ENCODE measurements at places on chromosomes 13 and 19.
A peak's percentile ranks its signal among the peaks of the same experiment; 100 is the strongest.

DNA sequence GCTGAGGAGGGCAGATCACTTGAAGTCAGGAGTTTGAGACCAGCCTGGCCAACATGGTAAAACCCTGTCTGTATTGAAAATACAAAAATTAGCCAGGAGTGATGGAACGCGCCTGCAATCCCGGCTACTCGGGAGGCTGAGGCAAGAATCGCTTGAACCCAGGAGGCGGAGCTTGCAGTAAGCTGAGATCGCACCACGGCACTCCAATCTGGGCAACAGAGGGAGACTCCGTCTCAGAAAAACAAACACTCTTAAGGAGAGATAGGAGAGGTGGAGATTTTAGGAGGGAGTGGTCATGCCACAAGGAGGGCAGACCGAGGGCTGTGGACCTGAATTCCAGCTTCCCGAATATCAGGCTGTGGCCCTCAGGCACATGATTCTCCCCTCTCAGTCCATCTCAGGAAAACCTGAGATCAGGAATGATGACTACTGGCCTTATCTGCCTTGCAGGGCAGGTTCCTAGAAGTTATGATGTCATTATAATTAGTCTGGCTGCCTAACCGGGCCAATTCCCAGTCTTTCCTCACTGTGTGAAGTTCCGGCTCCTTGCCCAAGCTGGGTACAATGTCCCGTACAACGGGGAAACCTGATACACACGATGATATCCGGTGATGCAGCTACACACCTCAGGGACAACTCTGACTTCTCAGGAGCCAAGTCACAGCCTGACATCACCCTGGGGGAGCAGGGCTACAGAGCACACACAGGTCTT, 2.5 kb downstream of the SLC35E1 start:
- DNase-seq = no peak

DNA sequence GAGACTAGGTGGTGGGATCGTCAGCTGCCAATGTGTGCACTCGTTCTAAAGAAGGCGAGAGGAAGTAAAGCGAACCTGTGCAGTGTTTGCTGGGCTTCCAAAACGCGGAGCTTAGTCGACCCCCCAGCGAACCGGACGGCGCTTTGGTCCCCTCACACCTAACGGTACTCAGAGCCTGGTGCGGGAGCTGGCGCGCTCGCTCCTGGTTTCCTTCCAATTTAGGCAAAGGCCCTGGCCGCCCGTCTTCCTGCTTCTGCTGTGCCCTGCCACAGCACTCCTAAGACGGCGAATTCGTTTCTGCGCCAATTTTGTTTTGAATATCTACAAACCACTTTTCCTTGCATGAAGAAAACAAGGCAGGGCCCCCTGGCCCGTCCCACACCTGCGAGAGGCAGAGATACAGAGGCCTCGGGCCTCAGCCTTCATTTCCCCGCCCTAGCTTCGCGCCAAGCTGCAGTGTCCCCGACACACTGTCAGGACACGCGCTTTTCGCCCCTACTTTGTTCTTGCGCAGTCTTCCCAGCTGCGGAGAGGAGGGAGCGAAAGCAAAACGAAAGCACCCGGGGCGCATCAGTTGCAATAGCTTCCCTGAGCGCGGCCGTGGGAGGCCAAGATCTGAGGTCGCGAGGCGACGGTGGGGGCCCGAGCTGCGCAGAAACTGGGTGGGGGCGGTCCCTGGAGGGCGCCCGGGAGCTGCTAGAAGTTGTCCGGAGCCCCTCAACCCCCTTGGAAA, 111.9 kb downstream of the KCNRG start:
- peak; percentile 51 for DNase-seq

DNA sequence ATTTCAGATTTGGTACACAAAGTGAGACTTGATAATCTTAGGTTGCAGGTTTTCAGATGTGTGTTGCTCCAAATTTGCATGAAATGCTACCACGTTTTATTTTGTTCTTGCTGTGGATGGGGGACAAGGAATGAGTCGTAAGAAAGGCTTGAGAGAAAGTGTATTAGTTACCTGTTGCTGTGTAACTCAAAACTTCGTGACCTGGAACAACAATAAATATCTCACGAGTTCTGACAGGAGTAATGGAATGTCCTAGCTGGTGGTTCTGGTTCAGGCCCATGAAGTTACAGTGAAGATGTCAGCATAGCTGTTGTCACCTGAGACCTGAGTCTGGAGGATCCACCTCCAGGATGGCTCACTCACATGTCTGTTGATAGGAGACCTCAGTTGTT, 1.2 kb downstream of the ZNF8 start:
- DNase-seq = no peak

GRCh38 chr19:23273022-23273589, 22.9 kb upstream of the ZNF724 start:
- peak; percentile 39 for DNase-seq

DNA sequence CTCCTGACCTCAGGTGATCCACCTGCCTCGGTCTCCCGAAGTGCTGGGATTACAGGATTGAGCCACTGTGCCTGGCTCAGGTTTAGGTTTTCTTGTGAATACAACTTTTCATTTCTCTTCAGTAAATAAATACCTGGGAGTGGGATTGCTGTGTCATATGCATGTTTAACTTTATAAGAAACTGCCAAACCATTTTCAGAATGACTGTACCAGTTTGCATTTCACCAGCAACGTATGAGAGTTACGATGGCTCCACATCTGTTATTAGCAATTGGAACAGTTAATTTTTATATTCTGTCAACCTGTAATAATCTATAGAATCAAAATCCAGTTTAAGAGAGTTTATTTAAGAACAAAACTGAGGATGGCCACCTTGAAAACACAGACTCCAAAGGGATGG, 52.2 kb downstream of the TEX26 start:
- no peak for DNase-seq

DNA sequence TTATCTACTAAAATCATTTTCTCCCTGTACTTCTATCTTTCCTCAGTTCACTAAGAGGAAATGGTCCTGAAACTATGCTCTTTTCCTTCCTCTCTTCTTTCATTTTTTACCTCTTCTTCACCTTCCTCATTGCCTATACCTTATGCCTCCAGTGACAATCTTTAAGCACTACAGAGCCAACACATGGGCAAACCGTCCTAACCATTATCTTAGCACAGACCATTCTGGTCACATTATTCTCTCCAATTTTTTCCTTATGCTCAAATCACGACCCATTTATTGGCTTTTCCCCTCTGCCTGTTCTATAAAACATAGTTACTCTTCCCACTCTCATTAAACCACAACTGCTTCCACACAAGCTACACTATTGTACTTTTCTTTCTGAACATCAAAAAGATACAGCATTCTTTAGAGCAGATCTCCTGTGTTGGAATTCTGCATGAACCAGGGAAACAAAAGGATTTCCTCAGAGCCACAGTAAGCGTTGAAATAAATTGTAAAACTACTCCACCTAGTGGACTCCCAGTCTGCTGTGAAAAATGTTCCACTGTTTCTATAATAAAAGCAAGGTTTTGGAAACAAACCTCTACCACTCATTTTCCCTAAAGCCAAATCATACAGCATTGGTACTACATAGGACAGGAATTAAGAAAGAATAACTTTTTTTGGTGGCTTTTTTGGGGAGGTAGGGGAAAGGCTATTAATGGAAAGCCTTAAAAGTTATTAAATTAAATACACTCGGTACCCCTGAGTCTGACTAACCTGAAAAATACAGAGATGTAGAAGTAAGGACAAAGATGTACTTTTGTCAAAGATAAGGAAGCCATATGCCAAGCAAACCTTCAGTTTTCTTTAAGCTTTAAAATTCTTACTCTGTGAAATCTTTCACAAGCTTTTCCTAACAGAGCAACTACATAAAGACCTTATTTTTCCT, 19.5 kb downstream of the NUFIP1 start:
- DNase-seq = peak; percentile 27

DNA sequence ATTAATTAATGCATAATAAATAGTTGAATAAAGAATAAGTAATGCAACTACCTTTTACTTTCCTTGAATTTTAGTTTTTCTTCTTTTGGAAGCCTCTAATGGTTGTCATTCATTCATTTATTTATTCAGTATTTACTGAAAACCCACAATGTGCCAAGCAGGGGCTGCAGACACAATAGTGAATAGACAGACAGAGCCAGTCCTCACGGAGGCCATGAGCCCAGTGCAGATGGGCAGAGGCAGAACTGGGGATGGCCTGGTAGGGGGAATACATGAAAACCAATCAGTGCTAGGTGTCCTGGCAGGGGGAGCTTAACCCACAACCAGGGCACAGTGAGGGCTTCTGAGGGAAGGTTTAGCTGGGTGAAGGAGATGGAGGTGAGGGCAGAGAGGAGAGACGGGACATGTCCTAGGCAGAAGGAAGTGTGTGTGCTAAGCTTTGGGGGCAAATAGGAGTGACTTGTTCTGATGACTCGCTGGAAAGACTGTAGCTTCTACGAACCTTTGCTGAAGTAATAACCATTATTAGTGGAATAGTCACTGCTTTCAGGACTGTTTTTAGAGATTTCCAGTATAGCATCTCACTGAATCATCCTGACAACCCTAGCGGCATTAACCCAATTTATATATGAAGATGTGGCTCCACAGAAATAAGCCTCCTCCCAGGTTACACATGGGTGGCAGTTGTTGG, 55.9 kb downstream of the ERCC5 start:
- DNase-seq = no peak

DNA sequence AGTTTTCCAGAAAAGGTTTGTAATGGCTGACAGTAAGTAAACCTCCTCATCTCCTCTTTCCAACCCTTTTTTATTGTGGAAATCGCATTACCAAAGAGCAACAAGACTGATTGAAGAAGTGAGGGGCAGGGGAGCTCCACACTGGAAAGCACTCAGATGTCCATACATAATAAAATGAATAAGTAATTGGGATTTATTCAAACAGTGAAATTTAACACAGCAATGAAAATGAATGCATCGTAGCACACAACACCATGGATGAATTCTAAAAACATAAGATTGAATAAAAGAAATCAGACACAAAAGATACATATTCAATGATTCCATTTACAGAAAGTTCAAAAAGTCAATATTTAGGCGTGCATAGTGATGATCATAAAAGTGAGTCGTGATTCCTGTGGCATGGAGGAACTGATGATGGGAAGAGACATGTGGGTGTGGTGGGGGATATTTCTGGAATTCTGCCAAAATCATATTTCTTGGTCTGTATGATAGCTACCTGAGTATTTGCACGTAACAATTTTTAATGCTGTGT, 18.8 kb downstream of the FAM216B start:
- no peak for DNase-seq

- no peak for DNase-seq
These were observed 423.2 kb upstream of the SGCG start for GRCh38 chr13:22757530-22758120.

DNA sequence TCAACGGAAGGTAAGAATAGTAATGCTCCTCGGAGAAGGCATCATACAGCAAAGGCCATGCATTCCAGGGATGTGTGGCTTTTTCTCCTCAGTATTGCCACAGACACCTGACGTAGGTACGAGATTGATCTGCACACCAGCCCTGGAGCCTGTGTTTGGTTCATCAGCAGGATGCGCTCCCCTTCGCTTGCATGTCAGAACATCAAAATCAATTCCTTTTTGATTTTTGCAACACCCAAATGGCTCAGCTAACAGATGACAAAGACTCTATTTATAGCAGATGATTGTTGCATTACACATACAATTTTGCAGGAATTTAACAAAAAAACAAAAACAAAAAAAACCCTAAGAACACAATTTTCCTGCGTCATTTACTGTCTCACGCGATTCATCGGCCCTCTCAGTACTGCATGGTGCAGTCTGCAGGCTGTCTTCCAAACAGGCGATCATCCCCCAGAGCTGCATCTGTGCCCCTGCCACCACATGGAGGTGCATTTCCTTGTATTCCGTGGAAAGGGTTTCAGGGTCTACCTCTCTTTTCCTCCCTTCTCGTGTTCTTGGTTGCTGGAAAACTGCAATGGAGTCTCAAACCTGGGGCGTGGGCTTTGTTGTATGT, 207.3 kb downstream of the TEX29 start:
- DNase-seq = no peak

DNA sequence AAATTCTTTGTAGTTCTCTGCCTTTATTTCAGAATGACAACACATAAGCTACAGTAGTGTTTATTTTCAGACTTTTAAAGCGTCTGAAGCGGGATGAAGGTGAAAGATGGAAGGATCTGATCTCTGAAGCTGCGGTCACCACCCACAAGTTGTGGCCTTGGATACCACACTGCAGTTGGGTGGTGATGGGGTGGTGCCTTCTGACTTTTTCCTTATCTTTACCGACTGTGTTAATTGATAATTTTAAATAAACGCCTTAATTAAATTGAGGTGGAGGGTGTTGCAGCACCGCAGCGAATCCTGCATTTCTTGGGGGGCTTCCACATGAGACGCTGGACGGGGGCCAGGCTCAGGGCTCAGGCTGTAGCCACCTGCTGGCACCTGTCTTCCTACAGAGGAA, 1.3 kb downstream of the TFDP1 start:
- DNase-seq = no peak

DNA sequence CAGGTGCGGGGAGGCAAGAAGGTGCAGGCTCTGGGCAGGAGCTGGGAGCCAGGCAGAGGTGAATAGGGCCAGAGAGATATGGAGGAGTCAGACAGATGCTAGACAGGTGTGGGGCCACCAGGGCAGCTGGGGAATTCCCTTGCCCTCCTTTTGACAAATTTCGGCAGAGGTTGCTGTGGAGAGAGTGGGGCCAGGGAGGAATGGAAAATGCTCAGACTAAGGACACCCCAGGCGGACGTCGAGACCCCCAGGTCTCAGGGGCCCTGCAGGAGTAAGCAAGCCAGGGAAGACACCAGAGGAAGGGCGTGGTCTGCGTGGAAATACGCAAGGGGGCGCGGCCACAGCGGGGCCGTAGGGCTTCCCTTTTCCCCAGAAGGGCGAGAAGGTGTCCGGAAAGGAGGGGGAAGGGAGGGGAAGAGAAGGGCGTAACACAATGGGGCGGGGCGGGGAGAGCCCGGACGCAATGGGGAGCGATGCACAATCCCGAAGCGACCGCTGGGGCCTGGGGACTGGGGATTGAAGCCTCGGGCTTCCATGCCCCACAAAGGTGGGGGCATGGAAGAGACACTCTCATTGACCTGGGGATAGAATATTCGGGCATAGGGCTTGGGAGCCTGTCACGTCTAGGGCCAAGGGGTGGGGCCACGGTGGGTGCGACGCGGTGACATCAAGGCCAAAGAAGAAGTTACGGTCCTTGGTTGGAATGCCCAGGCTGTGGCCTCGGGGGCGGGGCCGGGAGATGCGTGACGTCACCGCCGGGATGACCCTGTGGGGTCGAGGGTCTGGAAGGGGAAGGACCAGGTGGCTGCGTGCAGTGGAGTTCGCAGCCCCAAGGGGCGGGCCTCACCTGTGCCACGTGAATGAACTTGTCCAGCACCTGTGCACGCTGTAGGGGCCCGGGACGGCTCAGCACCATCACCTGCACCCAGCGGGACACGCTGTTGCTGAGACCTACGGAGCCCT, 8.2 kb downstream of the RASGRP4 start:
- peak; percentile 63 for DNase-seq

Measured in CD4-positive, alpha-beta T cell treated with Interleukin-2 at 100 ng/mL for 4 hours (primary cell).